NCI-H1092 (cell line): ENCODE measurements at places on chromosomes 6 and 20.

- DNase-seq = no peak
These were observed 395.4 kb upstream of the SOX4 start for GRCh38 chr6:21198032-21198640.

- DNase-seq = no peak
These were observed 142.1 kb downstream of the MYB start for GRCh38 chr6:135323202-135323668.

DNA sequence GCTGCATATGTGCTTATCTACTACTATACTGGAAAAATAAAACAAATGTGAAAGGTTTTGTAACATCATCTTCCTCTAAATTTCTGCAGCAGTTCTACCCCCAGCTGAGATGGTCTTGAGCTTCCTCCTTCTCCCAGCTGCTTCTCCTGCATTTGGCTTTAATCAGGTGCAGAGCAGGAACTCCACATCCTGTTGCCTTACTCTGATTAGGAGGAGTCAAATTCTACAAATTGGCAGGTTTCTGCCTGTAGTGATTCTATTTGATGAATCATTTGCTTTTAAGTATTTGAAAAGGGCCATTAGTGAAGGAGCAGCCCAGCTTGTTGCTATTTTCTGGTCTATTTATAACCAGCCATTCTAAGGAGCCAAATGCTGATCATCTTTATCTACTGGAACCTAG is 224.5 kb downstream of the GMDS start:
- no peak for DNase-seq

DNA sequence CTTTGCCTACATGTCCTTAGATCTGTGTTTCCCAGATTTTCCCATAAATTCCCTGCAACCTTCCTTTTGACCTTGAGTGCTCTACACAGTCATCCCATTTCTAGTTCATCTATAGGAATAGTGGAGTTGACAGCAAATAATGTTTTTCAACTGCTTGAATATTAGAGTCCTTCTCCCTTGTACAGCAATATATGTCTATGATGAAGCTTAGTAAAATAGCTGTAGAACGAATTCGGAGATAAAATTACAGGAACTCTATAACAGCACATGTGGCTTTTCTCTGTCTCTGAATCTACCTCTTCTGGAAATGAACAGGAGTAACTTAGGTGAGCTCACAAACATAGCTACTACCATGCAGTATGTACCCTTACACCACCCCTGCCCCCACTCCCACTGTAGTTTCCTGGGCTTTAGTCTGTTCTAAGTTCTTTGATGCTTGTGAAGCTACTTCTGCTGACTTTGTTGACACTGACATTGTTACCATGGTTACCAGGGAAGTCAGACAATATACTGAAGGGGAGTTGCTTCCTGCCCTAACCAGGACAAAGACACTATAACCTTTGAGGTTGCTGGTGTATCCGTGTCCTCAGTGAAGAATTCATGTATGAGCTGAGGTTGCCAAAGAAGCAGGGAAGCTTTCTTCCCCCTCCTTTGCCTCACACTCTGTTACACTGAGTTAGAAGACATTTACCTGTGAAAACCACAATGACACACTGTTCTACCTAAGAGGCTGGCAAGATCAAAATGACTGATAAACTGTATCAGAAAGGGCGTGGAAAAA is 35.8 kb upstream of the SHLD1 start:
- DNase-seq = no peak

- no peak for DNase-seq
These were observed 21.6 kb downstream of the TPX2 start for GRCh38 chr20:31760519-31761240.

DNA sequence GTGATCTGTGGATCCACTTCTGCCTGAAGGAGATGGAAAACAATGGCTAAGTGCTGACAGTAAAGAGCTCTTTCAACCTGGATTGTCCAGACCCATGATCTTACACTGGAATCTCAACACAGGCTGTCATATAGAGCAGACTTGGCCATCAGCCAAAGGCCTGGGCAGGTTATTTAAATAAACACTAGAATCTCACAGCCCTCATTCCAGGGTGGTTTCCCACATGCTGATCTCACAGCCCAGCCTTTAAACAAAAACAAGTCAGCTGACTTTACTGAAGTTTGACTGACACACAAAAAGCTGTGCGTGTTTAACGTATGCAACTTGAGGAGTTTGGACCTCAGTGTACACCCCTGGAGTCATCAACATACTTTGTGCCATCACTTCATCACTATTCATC is 28.4 kb downstream of the SYNDIG1 start:
- DNase-seq = peak; percentile 20

- DNase-seq = no peak
These were observed 46.0 kb upstream of the UST start for GRCh38 chr6:148700741-148701311.

DNA sequence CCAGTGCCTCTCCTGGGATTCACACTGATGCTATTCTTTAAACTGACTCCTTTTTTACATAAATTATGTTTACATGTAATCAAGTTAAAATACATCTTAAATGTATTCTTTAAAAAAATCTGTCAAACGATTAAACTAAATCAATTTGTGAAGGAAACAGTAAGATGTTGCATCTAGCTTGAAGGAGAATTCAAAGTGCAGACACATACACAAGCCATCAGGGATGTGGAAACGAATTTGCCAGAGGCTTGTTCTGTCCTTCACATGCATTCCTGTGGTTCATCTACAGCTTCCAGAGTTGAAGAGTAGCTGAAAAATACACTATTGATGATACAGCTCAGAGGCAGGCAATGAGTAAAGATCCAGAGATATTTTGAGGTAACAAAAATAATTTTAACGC is 7.3 kb upstream of the BPIFB3 start:
- no peak for DNase-seq

- no peak for DNase-seq
These were observed 361.1 kb downstream of the ZFAND3 start for GRCh38 chr6:38180586-38180985.

DNA sequence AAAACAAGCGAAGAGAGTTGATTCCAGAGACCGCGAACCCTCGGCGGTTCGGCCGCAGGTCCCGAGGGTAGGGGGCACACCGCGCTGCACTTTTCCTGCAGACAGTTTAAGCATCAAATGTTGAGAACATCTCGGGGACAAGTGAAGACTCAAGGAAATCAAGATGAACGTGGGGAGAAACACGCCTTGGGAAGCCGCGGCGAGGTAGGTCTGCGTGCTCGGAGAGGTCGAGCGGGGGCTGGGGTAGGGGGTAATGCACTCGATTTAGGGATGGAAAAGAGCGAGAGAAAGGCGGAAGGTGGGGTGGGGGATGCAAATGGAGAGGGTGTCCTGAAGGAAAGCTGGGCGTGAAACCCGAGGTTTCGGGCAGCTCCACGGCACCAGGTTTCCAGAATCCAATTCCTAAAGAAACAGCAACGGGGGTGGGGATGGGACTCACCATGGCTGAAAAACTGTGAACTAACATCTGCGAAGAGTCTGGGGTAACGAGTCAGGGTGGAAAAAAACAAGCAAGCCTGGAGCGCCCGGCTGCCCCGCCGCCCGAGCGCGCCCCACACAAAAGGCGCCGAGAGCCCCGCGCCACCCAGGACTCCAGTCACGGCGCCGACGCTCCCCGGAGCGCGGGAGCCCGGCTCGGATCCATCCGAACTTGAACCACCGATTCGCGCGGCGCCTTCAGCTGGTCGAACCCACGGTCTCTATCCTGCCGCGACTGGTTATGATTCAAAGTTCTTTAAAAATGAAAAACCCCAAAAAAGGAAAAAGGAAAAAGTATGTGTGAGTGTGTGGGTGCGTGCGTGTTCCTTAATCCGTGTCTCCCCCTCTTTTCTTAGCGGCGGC is 3.5 kb downstream of the TFAP2A start:
- no peak for DNase-seq

- DNase-seq = no peak
These were observed 86.2 kb upstream of the VSTM2L start for GRCh38 chr20:37816726-37817125.

DNA sequence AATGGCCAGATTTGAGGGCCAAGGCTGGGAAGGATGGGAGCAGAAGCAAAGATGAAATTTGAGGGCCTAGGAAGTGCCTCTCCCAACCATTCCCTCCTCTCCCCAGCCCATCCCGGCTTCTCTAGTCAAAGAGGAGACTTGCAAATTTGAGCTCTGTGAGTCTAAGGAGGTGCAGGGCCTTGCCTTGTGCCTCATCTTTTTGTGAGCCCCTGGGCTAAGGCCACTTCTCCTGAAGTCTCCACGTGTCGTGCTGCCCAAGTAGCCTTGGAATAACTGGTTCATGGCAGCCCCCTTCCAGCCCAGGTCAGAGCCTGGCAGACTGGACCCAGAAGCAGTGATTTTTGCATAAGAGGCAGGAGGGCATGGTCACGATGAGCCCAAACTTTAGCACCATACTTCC is 6.7 kb downstream of the PTGIS start:
- no peak for DNase-seq

GRCh38 chr20:62597416-62598115 is 44.7 kb upstream of the SLCO4A1 start:
- no peak for DNase-seq

DNA sequence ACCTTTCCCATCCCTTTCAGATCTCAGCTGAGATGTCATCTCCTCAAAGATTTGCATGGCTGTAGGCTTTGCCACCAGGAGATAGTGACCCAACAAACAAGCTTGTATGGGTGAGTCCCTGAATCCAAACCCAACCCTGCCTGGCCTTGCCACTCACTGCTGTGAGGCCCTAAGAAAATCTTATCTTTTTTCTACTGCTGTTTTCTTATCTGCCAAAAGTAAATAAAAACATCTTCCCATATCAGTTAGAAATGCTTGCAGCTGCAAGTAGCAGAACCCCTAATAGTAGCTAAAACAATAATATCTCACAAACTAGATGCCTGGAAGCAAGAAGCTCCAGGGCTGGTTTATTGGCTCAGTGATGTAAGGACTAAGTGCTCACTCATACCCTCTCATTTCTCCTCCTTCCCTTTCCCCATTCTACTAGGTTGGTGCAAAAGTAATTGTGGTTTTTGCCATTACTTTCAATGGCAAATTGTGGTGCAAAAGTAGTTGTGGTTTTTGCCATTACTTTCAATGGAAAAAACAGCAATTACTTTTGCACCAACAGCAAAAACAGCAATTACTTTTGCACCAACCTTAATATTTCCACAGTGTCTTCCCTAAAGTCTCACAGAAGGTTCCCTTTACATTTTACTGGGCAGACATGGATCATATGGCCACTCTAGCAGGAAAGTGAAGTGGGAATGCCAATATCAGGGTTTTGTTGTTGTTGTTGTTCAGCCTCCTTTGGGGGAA is 56.7 kb upstream of the PSMF1 start:
- DNase-seq = no peak
